ENCODE measurements at places on chromosomes 3 and 15.

GRCh38 chr3:130779031-130779430, 32.4 kb upstream of the PIK3R4 start:
- DNase-seq = no peak

DNA sequence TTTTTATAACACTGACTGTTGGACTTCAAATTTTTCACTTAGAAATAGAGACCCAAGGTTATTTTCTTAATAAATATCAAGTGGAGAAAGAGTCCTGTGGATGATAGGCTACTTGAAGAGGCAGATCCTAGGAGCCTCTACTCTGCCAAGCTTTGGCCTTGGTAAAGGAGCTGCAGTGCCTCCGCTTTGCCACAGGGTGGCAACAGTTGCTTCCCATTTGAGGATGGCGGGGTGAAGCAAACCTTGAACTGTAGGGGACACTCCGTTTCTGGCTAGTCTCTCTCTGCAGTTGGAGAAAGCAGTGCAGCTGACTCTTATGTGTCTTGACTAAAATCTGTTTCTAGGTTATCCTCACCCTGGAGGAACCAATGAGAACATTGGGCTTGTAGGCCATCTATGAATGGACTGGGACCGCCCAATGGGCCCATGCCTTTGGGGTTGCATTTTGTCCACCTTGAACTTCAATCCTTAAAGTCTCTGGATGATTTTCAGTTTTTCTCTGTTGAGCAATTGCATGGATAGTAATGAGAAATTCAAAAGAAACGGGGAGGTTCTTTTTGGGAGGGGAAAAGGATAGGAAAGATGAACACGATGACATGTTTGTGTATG, 9.8 kb downstream of the SCG5 start:
- DNase-seq = peak; percentile 36

- no peak for DNase-seq
These were observed 817.0 kb downstream of the TUSC7 start for GRCh38 chr3:117526470-117527079.

- DNase-seq = no peak
These were observed 639 bp downstream of the MKRN3 start for GRCh38 chr15:23566071-23566554.

DNA sequence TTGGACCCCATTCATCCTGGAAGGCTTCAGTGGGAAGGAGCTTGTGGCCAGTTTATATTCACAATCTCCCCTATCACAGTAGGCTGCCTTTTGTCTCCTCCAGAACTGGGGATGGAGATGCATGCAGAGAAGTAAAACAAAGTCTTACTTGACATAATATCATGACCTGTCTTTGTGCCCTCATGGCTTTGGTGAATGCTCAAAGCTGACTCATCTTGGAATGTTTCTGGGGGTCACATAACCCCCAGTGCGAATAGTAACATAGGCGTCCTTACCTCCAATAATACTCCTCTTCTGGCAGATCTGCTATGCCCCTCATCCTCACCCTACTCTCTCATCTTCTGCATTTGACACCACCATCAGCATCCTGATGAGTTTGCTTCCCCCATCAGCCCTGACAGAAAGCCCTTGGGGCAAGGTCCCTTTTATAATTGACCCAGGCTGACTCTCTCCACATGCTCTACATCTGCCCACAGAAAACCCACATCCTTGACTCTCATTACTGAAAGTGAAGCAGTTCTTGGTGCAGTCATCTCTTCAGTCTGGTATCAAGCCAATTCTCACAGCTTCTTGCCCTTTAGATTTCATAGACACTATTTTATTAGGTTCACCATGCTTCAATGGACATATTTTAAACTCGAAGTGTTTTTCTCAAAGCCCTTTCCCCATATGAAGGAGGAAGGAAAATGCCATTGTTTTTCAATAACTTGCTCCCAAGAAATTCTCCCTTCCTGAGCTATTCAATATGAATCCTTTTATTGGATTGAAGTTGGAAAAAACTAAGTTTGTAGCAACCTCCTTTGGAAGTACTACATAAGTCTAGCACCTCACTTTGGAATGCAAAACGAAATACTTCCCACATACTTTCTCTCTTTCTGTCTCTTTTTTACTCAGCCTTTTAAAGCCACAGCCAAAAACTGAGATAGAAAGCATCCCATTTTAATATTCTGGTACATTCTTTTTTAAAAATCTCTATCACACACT, 36.6 kb downstream of the OSTN start:
- DNase-seq = peak; percentile 41

DNA sequence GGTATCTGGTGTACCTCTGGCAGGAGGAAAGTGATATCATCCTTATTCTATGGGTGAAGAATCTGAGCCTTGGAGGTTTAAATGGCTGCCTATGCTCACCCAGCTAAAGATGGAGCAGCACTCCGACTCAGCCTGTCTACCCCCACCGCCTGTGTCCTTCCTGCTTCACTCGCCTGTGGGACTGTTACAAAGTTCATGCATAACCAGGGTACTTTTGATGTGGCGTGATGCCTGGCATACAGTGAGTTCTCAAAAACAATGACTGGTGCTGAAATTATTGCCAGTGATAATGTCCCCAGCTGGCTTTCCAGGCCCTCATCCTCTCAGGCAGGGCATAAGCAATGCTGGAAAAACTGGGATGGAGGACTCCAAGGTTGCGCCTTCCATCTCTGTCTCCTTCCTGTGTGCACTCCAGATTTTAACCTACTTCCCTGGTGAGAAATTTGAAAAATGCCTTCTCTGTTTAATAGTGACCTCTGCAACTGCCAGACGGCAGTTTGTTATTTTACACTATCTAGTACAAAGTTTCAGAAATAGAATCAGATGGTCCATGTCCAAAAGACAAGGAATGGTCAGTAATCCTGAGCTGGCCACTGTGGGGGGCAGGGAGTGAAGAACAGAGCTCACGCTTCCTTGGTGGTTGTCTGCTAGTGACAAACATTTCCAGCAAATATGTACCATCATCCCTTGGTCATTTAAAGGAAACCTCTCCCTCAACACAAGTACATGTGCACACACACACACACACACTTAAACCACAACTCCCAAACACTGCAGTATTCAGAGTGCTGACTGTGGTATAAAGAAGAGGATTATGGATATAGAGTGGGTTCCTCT, 86.5 kb upstream of the NMNAT3 start:
- DNase-seq = no peak

DNA sequence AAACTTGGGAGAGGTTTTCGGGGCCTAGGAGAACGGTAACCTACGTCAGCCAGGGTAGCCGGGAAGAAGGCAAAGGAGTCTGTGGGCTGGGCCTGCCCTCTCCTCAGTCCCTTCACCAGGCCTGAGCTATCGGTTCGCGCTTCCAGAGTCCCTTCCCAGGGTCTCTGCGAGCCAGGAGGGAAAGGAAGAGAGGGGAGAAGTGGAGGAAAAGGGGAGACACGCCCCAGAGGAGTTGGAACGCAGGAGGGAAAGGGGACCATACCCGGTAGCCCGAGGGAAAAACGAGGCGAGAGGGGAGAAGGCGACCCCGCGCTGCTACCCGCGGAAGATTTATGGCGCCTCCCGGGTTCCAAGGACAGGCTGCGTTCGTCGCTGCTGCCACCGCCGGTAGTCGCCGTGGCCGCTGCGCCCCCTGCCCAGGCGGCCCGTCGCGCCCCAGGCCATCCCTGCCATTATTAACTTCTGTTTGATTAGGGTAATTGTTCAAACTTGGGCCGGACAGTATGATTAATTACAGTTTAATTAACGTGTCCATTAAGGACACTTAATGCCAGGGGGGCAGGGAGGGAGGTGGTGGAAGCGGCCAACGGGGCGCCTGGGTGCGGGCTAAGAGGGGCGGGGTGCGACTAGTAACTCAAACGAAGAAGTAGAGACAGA, 3.4 kb upstream of the SKOR1 start:
- no peak for DNase-seq

DNA sequence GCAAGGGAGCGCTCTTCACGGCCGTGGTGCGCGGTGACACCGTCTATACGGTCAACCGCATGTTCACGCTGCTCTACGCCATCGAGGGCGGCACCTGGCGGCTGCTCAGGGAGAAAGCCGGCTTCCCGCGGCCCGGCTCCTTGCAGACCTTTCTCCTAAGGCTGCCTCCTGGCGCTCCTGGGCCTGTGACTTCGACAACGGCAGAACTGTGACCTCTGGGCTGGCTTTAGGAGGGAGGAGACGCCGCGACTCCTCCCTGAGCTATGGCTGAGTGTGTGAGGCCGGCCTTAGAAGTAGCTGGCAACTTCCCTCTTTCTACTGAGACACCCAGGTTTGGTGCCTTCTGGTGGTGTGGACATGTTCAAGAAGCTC, 1.4 kb downstream of the KBTBD13 start:
- DNase-seq = no peak

- DNase-seq = no peak
These were observed 1.2 kb downstream of the YEATS2 start for GRCh38 chr3:183698756-183699155.

Data from HS-27A (cell line).